ENCODE measurements at places on chromosomes 6 and 20. TPM values are rescaled to one million over a fixed set of nuclear protein-coding genes. Genes with fewer than 3 reads are reported as not detected.

DNA sequence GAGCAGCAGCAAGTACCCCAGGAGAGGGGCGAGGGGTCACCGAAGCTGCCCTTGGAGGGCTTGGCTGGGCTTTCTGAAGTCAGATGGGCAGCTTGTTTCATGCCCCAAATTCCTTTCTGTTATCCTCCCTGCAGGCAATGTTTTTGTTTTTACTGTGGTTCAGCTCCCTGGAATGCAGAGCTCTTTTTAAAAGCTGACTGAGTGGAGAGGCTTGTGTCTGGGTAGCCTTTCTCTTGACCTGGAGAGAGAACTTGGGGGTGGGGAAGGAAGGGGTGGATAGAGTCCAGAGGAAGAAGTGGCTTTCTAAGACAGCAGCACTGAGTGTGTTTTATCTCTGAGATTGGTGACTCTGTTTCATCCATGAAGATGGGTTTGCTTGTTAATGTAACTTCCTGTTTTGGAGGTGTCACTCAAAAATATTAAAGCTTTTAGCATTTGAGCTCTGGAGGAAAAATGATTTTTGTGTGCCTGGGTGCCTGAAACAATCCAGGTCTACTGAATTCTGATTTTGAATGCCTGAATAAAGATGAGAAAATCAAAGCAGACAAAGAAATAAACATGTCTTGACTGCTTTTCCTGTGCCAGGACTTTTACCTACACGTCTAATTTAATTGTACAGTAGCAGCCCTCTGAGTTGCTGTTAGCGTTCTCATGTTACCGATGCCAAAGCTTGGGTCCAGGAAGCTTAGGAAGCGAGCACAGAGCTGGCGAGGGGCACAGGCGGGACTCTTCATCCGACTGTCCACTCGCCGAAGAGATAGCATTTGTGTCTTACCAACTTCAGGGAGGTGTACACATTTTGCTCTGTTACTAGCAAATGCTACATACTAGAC, 78.2 kb upstream of the EEF1E1 start:
- DNase-seq, result no peak

- no peak for DNase-seq
Observed at GRCh38 chr20:43901296-43901695, 13.4 kb upstream of the TOX2 start.

CSNK2A1 gene
- 192 TPM for polyA plus RNA-seq

GFOD1 gene
- polyA plus RNA-seq, result 2.5 TPM

DNA sequence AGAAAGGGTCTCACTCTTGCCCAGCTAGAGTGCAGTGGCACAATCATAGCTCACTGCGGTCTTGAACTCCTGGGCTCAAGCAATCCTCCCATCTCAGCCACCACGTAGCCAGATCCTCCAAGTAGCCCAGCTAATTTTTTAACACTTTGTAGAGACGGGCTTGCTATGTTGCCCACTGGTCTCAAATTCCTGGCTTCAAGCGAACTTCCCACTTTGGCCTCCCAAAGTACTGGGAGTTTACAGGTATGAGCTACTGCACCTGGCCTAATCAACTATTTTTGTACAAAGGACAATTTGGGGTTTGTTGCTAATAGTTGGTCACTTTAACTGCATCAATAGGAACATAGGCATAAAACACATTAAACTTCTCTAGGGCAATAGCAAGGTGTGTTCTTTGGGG, 29.9 kb upstream of the SYNCRIP start:
- no peak for DNase-seq

GRCh38 chr20:32062776-32063170, 10.7 kb downstream of the HCK start:
- DNase-seq, result peak; percentile 35

DNA sequence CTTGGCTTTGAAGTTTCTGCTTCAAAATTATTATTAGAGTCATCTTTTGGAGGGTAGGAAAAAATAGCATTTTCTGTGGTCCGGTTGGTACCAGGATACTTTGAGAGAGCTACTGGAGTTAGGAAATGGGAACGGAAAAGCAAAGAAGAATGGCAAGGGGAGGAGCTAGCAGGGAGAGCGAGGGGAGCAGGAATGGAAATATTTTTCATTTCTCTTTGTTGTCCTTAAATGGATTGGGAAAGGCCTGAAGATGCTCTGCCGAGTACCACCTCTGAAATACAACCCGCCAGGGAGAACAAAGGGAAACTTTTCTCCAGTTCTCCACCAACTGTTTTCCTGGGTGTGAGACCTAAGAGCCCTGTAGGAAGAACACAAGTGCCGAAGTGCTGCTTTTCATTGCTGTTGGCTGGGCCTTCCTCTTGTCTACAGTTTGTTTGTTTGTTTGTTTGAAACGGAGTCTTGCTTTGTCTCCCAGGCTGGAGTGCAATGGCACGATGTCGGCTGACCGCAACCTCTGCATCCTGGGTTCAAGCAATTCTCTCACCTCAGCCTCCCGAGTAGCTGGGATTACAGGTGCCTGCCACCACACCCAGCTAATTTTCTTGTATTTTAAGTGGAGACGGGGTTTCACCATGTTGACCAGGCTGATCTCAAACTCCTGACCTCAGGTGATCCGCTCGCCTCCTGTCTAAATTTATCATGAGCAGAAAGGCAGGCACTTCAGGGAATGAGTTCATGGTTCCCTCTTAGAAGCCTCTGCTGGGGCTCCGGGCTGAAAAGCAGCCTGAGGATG, 3.5 kb upstream of the TRAF3IP2 start:
- no peak for DNase-seq

All from testis (tissue), 5 donors.